ENCODE measurements at places on chromosomes 2 and 18. TPM values are rescaled to one million over a fixed set of nuclear protein-coding genes. Genes with fewer than 3 reads are reported as not detected.

Gene MEP1B
- total RNA-seq: not detected

Gene KIF1A
- total RNA-seq: 0.76 TPM

Gene ITGAV
- total RNA-seq: 10.5 TPM

- DNase-seq: no peak
- H3K36me3 ChIP-seq: peaks cover 5% of the 10 kb centered on the region
- no peaks in the 10 kb centered on the region for H3K27me3 ChIP-seq
- H3K4me1 ChIP-seq: peaks cover 15% of the 10 kb centered on the region
- H3K27ac ChIP-seq: no peak overlapping the region
- no peak overlapping the region for H3K4me3 ChIP-seq
Measured at GRCh38 chr2:8394131-8394530, 287.7 kb upstream of the ID2 start.

DNA sequence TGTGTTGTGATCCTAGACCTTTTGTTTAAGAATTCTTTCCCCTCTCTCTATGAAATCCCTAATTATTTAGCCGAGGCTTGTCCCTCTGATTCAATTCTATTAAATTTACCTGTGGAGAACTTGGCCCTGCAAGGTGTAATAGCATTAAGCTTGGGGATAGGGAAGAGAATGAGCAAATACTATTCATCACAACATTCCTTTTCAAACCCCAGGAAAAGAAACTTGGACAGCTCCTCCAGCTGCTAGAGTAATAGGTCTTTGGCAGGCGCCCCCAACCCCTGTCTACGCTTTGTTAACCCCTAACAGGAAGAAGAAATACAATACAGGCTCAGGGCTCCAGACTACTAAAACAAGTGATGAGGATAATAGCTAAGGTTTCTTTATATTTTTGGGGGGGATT is 957.0 kb downstream of the CPS1 start:
- no peaks in the 10 kb centered on the region for H3K27me3 ChIP-seq
- no peaks in the 10 kb centered on the region for H3K36me3 ChIP-seq
- DNase-seq: no peak
- no peaks in the 10 kb centered on the region for H3K4me1 ChIP-seq

DNA sequence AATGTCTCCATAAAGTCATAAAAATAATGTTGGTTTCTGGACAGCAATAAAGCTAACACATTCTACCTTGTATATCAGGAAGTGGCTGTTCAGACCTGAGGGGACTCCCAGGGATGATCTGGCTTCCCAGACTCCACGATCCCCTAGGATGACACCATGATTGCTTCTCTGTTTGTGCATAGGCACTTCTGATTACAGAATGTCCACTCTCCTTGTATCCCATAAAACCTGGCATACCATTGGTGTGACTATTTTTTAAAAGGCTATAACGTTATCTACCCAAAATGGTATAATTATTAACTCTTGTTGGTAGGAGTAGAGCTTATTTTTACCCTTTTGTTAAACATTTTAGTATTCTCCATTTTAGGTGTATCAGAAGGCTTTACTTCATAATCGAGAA is 57.1 kb downstream of the PTH2R start:
- H3K36me3 ChIP-seq: no peaks in the 10 kb centered on the region
- H3K4me3 ChIP-seq: no peak overlapping the region
- H3K27me3 ChIP-seq: peaks cover 4% of the 10 kb centered on the region
- no peaks in the 10 kb centered on the region for H3K4me1 ChIP-seq
- DNase-seq: no peak
- H3K27ac ChIP-seq: no peak overlapping the region

DNA sequence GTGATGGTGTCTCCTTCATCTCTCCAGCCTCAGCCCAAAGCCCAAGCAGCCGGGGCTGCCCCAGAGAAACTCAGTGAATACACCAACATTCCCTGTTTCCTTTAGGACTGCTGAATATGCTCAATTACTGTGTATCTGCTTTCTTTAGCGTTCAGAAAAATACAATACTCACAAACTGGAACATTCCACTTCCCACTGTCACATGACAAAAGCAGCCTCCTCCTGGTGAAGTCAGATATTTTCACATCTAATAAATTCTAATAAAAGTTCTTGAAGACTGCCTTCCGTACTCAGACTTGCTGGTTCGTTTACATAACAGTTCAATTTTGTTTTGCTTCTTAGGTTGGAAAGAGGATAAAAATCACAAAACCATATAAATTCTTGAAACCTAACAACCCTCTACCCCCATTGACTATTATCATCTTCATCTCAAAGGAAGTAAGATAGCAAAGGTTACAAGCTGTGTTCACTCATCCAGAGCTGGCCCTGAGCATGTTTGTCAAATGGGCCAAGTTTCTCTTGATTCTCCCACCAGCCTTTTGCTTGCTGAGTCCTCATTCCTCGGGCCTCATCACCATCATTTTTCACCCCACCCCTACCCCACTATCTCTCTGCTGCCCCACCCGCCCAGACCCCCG is 190.8 kb upstream of the HNRNPA3 start:
- no peaks in the 10 kb centered on the region for H3K36me3 ChIP-seq
- peaks cover 4% of the 10 kb centered on the region for H3K4me1 ChIP-seq
- peaks cover 7% of the 10 kb centered on the region for H3K27me3 ChIP-seq
- no peak for DNase-seq
- no peak overlapping the region for H3K27ac ChIP-seq
- H3K4me3 ChIP-seq: no peak overlapping the region

Gene SCN7A
- total RNA-seq: not detected

Gene ERBB4
- total RNA-seq: not detected

GRCh38 chr2:237122214-237122666 is 36.6 kb downstream of the COPS8 start:
- no peaks in the 10 kb centered on the region for H3K36me3 ChIP-seq
- H3K27me3 ChIP-seq: no peaks in the 10 kb centered on the region
- H3K4me3 ChIP-seq: no peak overlapping the region
- H3K4me1 ChIP-seq: peaks cover 3% of the 10 kb centered on the region
- peak; percentile 72 for DNase-seq

Gene CXCR1
- 0.54 TPM for total RNA-seq

- H3K4me1 ChIP-seq: peaks cover 45% of the 10 kb centered on the region
- H3K36me3 ChIP-seq: peaks cover 39% of the 10 kb centered on the region
- peak overlapping the region; percentile 50 for H3K27ac ChIP-seq
- H3K27me3 ChIP-seq: no peaks in the 10 kb centered on the region
Measured at GRCh38 chr2:230600285-230600684, 112.4 kb upstream of the CAB39 start.

Gene PCARE
- not detected for total RNA-seq

Gene SEPTIN2
- total RNA-seq: 242 TPM

GRCh38 chr2:171651667-171652415 is 35.4 kb upstream of the DYNC1I2 start:
- H3K4me3 ChIP-seq: no peak overlapping the region
- no peaks in the 10 kb centered on the region for H3K4me1 ChIP-seq
- no peak overlapping the region for H3K27ac ChIP-seq
- no peaks in the 10 kb centered on the region for H3K36me3 ChIP-seq
- DNase-seq: no peak
- H3K27me3 ChIP-seq: peaks cover 43% of the 10 kb centered on the region

DNA sequence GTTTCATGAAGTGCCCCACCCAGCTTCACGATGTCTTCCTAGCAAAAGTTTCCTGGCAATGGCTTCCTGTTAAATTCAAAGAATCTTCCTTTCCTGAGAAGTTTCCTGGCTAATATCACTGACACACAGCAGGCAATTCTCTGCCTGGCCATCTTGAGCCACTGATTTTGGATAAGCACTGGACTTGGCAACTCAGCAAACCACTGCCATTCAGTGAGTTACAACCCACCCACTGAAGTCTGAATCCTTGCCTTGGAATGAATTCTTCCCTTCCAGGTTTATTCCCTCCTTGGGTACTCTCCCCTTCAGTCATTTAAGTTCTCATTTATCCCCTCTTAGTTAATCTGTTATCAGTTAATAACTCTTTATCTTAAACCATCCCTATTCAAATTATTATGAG is 426.0 kb downstream of the MBD2 start:
- DNase-seq: no peak
- H3K36me3 ChIP-seq: no peaks in the 10 kb centered on the region
- H3K4me3 ChIP-seq: no peak overlapping the region
- no peak overlapping the region for H3K27ac ChIP-seq

DNA sequence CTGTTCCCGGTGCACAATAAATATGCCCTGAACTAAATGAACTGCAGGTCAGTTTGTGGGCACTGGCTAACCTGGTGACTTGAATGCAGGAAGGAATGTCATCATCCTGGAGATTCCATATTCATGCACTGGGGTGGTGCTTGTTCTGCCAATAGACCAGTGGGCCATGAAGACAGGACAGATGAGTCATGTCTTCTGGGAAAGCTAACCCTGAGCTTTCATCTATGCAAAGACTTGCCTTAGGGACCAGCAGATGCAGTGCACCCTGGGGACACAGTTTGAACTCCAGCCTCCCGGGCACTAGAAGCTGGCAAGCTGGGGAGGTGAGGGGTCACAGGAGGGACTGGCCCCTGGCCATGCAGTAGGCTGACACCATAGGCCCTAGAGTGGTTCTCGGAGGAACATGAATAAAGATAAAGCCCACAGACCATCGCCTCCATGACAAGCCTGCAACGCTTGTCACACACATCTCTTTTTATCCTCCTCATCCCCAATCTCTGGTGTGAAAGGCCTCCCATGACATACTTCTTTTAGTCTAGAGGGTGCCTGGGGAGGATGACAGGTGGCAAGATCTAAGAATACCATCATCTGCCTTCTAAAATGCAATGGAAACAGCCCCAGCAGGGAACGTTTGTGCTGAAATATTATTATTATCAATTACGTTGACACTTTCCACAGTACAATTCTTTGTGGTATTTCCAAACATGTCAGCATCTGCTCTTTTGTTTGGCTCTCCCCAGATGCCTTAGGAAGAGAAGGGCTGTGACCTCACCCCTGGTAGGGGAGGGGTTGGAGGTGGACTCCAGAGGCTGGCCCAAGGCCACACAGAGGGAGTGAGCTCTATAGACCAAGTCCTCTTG is 267.4 kb upstream of the RAB6C start:
- H3K4me1 ChIP-seq: no peaks in the 10 kb centered on the region
- H3K27ac ChIP-seq: no peak overlapping the region
- DNase-seq: no peak
- no peaks in the 10 kb centered on the region for H3K27me3 ChIP-seq
- H3K4me3 ChIP-seq: no peak overlapping the region

DNA sequence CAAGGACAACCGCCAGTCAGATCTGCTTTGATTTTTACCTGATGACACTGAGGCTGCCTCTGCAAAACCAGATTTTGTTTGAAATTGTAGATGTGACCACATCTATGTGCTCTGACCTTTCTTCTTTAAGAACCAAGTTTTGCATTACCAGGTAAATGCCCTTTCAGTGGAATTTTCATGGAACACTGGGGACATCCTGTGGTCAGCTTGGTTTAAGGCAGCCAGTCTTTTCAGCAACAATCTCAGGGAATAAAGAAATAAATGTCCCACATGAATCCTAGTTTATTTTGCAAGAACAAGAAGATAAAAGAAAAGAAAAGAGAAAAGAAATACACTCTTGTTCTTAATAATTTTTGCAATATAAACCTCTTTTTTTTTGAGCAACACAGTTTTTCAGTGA is 90.6 kb downstream of the POU3F3 start:
- peaks cover 23% of the 10 kb centered on the region for H3K27me3 ChIP-seq

- no peak for DNase-seq
- H3K27me3 ChIP-seq: peaks cover 62% of the 10 kb centered on the region
- H3K27ac ChIP-seq: no peak overlapping the region
- H3K4me3 ChIP-seq: peak overlapping the region; percentile 24
Measured at GRCh38 chr2:42046819-42047487, 868 bp upstream of the PKDCC start.

Gene GALR1
- total RNA-seq: not detected

GRCh38 chr18:32389858-32390257 is 80.8 kb downstream of the GAREM1 start:
- DNase-seq: no peak
- no peaks in the 10 kb centered on the region for H3K36me3 ChIP-seq
- no peak overlapping the region for H3K4me3 ChIP-seq
- H3K4me1 ChIP-seq: no peaks in the 10 kb centered on the region
- no peak overlapping the region for H3K27ac ChIP-seq

Gene GALNT5
- total RNA-seq: not detected

Gene PDE1A
- total RNA-seq: not detected

DNA sequence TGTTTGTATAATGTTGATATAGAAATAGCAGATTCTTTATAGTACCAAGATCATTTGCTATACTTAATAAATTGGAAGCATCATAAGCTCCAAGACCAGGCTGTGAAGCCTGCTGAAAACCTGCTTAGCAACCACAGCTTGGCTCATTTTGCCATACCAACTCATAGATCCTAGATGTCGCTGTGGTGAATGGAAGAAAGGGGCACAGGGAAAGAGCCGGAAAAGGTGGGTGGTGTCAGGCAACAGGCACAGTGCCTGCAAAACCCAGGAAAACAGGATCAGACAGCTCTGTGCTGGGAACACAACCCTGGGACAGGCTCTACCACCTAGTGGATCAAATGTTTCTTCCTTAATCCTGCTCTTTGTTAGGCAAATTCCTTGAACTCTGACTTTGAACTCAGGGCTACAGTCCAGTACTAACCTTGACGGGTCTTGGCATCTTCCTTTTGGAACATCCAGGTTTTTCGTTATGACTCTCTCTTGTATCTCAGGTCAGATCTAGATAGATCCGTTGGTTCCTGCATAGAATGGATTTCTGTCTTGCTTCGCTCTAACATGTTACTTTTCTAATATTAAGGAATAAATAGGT is 31.6 kb downstream of the TWSG1 start:
- no peaks in the 10 kb centered on the region for H3K4me1 ChIP-seq
- H3K27me3 ChIP-seq: no peaks in the 10 kb centered on the region
- H3K36me3 ChIP-seq: peaks cover 18% of the 10 kb centered on the region
- DNase-seq: no peak
- no peak overlapping the region for H3K4me3 ChIP-seq

- no peak overlapping the region for H3K27ac ChIP-seq
- H3K27me3 ChIP-seq: no peaks in the 10 kb centered on the region
- no peak overlapping the region for H3K4me3 ChIP-seq
- H3K4me1 ChIP-seq: no peaks in the 10 kb centered on the region
- no peak for DNase-seq
- no peaks in the 10 kb centered on the region for H3K36me3 ChIP-seq
Measured at GRCh38 chr18:60391571-60392226, 19.1 kb upstream of the MC4R start.

- no peak overlapping the region for H3K4me3 ChIP-seq
- no peak for DNase-seq
- peaks cover 61% of the 10 kb centered on the region for H3K36me3 ChIP-seq
- H3K4me1 ChIP-seq: peaks cover 20% of the 10 kb centered on the region
- H3K27me3 ChIP-seq: no peaks in the 10 kb centered on the region
- H3K27ac ChIP-seq: peak overlapping the region; percentile 59
Measured at GRCh38 chr2:96359866-96360265, 24.3 kb downstream of the NCAPH start.

- no peaks in the 10 kb centered on the region for H3K4me1 ChIP-seq
- H3K4me3 ChIP-seq: no peak overlapping the region
- DNase-seq: no peak
- H3K27ac ChIP-seq: no peak overlapping the region
- no peaks in the 10 kb centered on the region for H3K36me3 ChIP-seq
- no peaks in the 10 kb centered on the region for H3K27me3 ChIP-seq
Measured at GRCh38 chr18:78430131-78430758, 549.4 kb upstream of the SALL3 start.

DNA sequence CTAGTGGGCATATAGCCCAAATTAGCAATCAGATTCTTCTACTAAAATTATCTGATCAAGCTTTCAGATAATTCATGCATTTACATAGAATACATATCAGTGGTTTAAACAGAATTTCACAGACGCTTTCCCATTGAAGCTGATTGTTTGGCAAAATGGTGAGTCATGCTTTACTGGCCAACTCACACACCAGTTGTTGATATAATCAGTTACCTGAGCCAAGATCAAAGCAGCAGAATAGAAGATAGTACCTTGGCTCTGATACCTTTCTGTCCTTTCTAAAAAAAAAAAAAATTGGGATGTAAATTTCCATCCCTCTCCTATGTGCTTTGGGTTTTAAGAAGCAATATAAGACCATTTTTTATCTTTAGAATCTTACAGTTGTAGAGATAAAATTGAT is 178.0 kb downstream of the MCFD2 start:
- H3K4me3 ChIP-seq: no peak overlapping the region
- peaks cover 5% of the 10 kb centered on the region for H3K36me3 ChIP-seq
- H3K4me1 ChIP-seq: no peaks in the 10 kb centered on the region
- no peak overlapping the region for H3K27ac ChIP-seq
- no peaks in the 10 kb centered on the region for H3K27me3 ChIP-seq

All from activated CD8-positive, alpha-beta memory T cell treated with anti-CD3 and anti-CD28 coated beads, Interleukin-2, amount 10 ng/mL, durations not matched to agents 7 days and 5 days (primary cell).